ENCODE measurements at places on chromosomes 3 and 15. TPM values are rescaled to one million over a fixed set of nuclear protein-coding genes. Genes with fewer than 3 reads are reported as not detected.

- no peaks in the 10 kb centered on the region for H3K27me3 ChIP-seq
- H3K36me3 ChIP-seq, result peaks cover 6% of the 10 kb centered on the region
Measured at GRCh38 chr3:131502530-131503319, at the start of gene MRPL3. Gene MRPL3, minus strand, starts transcription at chr3:131502971. Its CDS starts 150 bp downstream, at chr3:131502821.

The GREM1 gene
- total RNA-seq, result not detected

- H3K27me3 ChIP-seq, result no peaks in the 10 kb centered on the region
- peaks cover 8% of the 10 kb centered on the region for H3K4me1 ChIP-seq
- H3K27ac ChIP-seq, result no peak overlapping the region
- no peak overlapping the region for H3K4me3 ChIP-seq
- no peak for DNase-seq
Measured at GRCh38 chr3:37183375-37183831, 9.0 kb upstream of the LRRFIP2 start.

DNA sequence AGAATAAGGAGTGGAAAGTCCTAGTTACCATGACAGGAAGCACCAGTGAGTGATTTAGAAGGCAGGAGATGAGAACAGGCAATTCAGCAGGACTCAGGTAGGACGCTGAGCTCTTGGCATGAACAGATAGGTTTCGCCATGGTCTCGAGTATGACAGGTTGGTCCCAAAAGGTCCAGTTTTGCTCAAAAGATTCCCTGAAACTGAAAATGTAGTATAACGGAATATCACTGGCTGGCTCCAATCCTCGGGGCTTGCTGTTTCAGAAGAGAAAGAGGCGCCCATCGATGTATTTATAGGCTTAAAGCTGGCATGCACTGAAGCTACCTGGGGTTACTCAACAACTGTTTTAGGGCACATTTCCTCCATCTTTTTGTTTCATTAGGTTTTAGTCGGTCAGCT is 59.2 kb downstream of the SRGAP3 start:
- peaks cover 4% of the 10 kb centered on the region for H3K4me1 ChIP-seq
- no peak for DNase-seq
- H3K27ac ChIP-seq, result no peak overlapping the region

DNA sequence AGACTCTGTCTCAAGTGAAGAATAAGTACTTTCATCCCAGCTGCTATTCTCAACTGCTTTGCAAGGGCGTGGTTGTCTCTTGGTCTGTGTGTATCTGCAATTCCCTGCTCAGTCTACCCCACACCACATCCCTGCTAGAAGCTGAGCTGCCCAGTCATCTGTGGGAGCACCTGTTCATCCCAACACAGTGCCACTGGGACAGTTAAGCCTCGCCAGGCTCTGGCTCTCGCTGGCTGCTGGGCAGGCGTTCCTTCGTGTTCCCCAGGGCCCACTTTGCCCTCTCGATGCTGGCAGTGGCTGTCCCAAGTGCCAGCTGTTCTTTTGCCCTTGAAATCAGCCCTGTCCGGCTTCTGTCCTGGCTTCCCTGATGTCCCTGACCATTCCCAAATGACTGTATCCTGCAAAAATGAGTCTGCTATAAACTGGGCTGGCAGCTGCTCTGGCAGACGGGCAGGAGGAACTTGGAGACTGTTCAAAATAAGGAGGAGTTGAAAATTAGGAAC is 91.6 kb upstream of the KLHL25 start:
- H3K27me3 ChIP-seq, result peaks cover 43% of the 10 kb centered on the region
- H3K4me1 ChIP-seq, result peaks cover 7% of the 10 kb centered on the region
- DNase-seq, result no peak
- no peak overlapping the region for H3K4me3 ChIP-seq
